MCF 10A (cell line): ENCODE measurements at places on chromosomes 7 and 10. TPM values are rescaled to one million over a fixed set of nuclear protein-coding genes. Genes with fewer than 3 reads are reported as not detected.

The OR2A12 gene
- total RNA-seq, result not detected in 2 replicates

The TRIM74 gene
- total RNA-seq, result 0.26 and 1.0 TPM in 2 replicates

The PLXNA4 gene
- total RNA-seq, result not detected in 2 replicates

The HOXA3 gene
- 8.2 and 14.0 TPM in 2 replicates for total RNA-seq

The HUS1 gene
- 39.9 and 42.8 TPM in 2 replicates for total RNA-seq

The GDF2 gene
- total RNA-seq, result not detected in 2 replicates

The SOSTDC1 gene
- not detected in 2 replicates for total RNA-seq

The LRRC17 gene
- 0.21 and 0.83 TPM in 2 replicates for total RNA-seq

- no peak overlapping the region for H3K4me3 ChIP-seq
- no peaks in the 10 kb centered on the region for H3K36me3 ChIP-seq
- no peak overlapping the region for H3K27ac ChIP-seq
- peaks cover 21% of the 10 kb centered on the region for H3K27me3 ChIP-seq
These were observed 42.2 kb upstream of the ELN start for GRCh38 chr7:73985737-73986141.

- H3K4me3 ChIP-seq, result no peak overlapping the region
- H3K27ac ChIP-seq, result no peak overlapping the region
- no peaks in the 10 kb centered on the region for H3K27me3 ChIP-seq
- no peaks in the 10 kb centered on the region for H3K4me1 ChIP-seq
These were observed 141.1 kb downstream of the ELFN1 start for GRCh38 chr7:1810961-1811849.

DNA sequence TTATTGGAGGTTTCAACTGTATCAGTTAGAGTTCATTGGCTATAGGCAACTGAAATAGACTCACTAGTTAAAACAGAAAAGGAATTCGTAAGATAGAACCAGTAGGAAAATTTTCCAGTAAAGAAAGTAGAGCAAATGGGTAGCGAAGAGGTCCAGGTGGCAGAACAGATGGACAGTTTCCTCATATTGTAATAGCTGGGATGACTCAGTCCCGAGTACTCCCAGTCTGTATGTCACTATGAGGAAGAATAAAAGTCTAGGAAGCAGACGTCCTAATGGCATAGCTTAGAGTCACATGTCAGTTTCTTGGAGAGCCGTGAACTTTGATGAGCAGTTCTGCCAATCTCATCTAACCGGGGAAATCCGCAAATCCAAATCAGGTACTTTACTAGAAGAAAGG is 95.3 kb downstream of the RNF32 start:
- no peaks in the 10 kb centered on the region for H3K27me3 ChIP-seq
- H3K36me3 ChIP-seq, result peaks cover 36% of the 10 kb centered on the region
- peak; percentile 22 for DNase-seq
- no peak overlapping the region for H3K4me3 ChIP-seq
- H3K27ac ChIP-seq, result no peak overlapping the region
- no peaks in the 10 kb centered on the region for H3K4me1 ChIP-seq

GRCh38 chr10:60209874-60210570 is 179.7 kb downstream of the ANK3 start:
- no peak overlapping the region for H3K27ac ChIP-seq
- no peaks in the 10 kb centered on the region for H3K27me3 ChIP-seq
- no peak overlapping the region for H3K4me3 ChIP-seq

DNA sequence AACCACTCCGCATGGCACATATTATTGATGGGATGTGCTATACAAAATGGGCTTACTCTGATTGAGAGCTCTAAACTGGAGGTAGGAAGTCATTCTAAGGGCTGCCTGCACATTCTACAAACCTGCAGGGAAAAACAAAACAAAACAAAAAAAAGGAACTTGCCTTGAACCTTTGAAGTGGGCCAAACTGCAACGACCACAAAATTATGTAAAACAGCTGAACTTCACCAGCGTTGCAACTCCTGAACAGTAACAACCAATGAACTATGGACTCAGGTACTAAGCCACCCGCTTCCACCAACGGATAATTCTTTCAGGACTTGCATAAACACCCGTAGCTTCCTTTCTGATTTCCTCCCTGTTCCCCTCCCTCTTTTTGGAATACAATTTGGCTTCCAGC is 80.4 kb downstream of the ZNF248 start:
- no peaks in the 10 kb centered on the region for H3K4me1 ChIP-seq
- H3K36me3 ChIP-seq, result no peaks in the 10 kb centered on the region
- no peak overlapping the region for H3K4me3 ChIP-seq
- no peak overlapping the region for H3K27ac ChIP-seq
- no peaks in the 10 kb centered on the region for H3K27me3 ChIP-seq

DNA sequence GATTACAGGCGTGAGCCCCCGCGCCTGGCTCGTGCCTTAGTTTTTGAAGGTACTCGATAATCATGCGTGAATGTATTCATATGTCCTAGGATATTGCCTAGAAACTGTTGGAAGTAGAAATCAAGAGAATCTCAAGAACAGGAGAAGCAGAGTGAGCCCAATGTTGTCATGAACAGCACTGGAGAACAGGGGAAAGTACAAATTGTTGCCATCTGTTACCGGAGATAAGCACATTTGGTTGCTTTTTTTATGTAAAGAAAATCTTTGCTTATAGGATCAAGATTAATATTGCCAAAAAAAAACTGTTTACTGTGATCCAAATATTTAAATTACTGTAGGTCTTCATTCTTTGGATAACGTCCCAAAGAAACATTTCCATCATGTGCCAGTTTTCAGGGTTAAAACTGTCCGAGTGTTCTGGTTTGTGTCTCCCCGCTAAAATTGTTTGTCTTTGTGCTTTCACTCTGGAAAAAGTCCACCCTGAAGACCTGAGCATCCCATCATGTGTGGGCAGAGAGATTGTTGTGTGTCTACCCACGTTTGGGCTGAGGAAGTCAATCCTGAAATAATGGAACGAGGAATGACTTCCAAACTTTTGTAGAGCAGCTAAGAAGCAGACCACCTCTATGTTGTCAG is 95.7 kb upstream of the CELF2 start:
- no peak overlapping the region for H3K4me3 ChIP-seq
- no peak for DNase-seq
- H3K27ac ChIP-seq, result no peak overlapping the region
- H3K4me1 ChIP-seq, result no peaks in the 10 kb centered on the region
- H3K36me3 ChIP-seq, result no peaks in the 10 kb centered on the region

GRCh38 chr10:114758331-114758730 is 63.2 kb upstream of the FHIP2A start:
- no peak overlapping the region for H3K27ac ChIP-seq
- peaks cover 6% of the 10 kb centered on the region for H3K4me1 ChIP-seq
- DNase-seq, result no peak
- no peaks in the 10 kb centered on the region for H3K36me3 ChIP-seq
- no peak overlapping the region for H3K4me3 ChIP-seq

DNA sequence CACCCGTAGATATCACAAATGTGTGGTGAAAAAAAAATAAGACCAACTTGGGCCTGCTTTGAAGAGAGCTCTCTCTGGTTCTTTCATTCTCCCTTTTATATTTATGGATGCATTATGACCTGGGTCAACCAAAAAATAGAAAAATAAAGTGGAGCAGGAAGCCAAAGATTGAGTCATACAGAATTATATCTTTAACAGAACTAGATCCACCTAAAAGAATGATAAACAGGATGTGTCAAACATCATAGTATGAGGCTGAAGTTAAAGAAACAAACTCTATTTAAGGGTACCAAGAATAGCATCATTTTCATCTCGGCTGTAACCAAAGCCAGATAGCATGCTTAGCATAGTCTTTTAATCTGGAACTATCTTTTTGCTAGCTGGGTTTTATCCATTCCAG is 28.8 kb upstream of the NMT2 start:
- H3K4me1 ChIP-seq, result peaks cover 8% of the 10 kb centered on the region
- H3K27ac ChIP-seq, result no peak overlapping the region
- no peak overlapping the region for H3K4me3 ChIP-seq
- no peaks in the 10 kb centered on the region for H3K36me3 ChIP-seq
- DNase-seq, result no peak

DNA sequence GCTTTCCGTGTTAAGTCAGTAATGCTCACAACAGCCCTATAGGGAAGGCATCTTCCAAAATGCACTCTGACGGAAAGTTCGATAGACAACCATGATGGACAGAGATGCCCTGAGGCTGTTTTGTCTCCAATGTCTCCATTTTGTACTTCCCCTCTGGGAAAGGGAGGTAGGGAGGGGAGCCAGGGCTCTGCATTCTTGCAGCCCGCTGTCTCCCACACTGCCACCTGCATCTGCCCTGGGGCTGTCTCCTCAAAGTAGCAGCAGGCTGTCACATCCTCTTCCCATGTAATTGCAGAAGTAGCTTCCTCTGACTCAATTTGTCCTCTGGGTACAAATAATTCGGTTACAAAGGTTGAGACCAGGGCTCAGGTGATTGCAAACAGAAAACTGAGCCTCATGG is 131.4 kb downstream of the GPAM start:
- no peak for DNase-seq
- H3K27me3 ChIP-seq, result peaks cover 19% of the 10 kb centered on the region
- H3K4me1 ChIP-seq, result no peaks in the 10 kb centered on the region
- no peaks in the 10 kb centered on the region for H3K36me3 ChIP-seq

DNA sequence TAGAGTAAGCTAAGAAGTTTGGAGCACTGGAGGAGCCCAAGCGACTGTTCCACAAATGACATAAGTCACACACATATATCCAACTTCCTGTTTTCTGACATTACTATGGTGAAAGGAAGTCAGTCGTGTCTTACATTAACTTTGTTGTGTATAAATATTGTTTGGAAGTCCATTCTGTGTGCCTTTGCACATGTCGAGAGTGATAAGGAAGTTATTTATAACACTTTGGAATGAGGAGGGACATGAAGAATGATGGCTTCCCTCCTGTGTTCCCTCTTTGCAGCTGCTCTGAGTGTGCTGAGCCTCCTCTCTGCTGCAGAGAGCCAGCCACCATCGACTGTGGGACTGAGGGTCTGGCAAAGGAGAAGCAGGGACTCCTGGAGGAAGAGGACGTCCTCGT is 40.4 kb upstream of the MGMT start:
- H3K27ac ChIP-seq, result no peak overlapping the region
- no peak for DNase-seq
- H3K4me3 ChIP-seq, result no peak overlapping the region
- no peaks in the 10 kb centered on the region for H3K27me3 ChIP-seq
- no peaks in the 10 kb centered on the region for H3K36me3 ChIP-seq

DNA sequence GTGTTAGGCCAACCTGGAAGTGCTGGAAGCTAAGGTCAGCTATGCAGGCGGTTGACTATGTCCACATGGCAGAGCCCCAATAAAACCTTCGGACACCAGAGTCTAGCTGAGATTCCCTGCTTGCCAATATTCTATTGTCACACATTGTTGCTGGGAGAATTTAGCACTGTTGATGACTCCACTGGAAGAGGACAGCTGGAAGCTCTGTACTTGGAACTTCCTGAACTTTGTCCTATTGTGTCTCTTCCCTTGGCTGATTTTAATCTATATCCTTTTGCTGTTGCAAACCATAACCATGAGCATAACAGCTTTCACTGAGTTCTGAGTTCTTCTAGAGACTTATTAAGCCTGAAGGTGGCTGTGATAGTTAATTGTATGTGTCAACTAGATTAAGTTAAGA is 12.0 kb downstream of the XRCC2 start:
- peaks cover 16% of the 10 kb centered on the region for H3K4me1 ChIP-seq
- no peak overlapping the region for H3K4me3 ChIP-seq
- no peak for DNase-seq
- no peaks in the 10 kb centered on the region for H3K27me3 ChIP-seq

DNA sequence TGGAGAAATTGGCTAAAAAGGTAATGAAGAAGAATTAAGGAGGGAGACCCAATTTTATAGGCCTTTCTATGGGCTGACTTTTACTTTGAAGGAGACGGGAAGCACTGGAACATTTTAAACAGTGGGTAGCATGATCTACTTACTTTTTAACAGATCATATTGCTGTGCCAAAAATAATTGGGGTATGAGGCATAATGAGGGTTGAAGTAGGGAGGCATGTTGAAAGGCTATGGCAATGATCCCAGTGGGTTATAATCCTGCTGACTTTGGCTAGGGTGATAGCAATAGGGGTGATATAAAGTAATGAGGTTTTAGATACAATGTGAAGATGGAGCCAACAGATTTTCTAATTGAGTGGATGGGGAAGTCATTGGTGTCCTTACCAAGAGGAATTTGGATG is 73.2 kb downstream of the GPR37 start:
- no peak overlapping the region for H3K4me3 ChIP-seq
- H3K4me1 ChIP-seq, result peaks cover 10% of the 10 kb centered on the region
- no peaks in the 10 kb centered on the region for H3K36me3 ChIP-seq
- no peaks in the 10 kb centered on the region for H3K27me3 ChIP-seq

GRCh38 chr10:122786269-122786668 is 59.4 kb downstream of the CUZD1 start:
- no peak overlapping the region for H3K4me3 ChIP-seq
- H3K27ac ChIP-seq, result no peak overlapping the region
- no peaks in the 10 kb centered on the region for H3K36me3 ChIP-seq
- H3K27me3 ChIP-seq, result peaks cover 37% of the 10 kb centered on the region

DNA sequence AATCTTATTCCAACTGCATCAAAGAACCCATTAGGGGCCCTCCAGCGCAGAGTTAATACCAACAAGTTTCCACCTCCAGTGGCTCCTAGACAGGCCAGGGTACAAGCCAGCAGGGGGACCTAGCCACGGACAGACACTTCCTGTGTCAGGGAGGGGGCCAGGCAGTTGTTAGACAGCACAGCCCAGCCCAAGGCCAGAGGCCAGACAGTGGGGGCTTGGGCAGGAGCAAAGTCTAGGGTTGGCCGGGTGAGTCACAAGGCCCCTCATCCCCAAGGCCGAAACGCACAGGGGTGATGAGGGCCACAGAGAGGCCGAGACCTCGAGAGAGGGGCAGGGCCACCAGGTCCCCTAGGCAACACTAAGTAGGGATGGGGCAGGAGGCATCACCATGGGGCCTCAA is 19.3 kb upstream of the OPTN start:
- no peaks in the 10 kb centered on the region for H3K36me3 ChIP-seq
- H3K4me3 ChIP-seq, result no peak overlapping the region
- DNase-seq, result no peak
- no peaks in the 10 kb centered on the region for H3K27me3 ChIP-seq
- no peak overlapping the region for H3K27ac ChIP-seq

DNA sequence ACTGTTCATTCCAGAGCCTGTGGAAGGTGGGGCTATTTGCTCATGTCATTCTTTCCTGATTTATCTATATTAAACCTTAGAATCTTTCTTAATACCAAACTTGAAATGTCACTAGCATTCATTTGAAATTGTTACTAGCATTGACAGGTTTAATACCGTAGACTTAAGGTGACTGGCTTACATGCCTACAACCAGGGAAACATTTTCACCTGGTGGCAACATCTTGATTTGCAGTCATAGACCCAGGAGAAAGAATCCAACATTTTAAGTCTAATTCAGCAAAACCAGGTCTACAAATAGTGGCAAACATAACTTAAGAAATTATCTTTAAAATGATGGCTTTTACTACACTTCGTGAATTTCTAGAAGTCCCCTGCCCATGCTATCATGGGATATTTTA is 353.7 kb downstream of the HTR7 start:
- no peak overlapping the region for H3K4me3 ChIP-seq
- no peaks in the 10 kb centered on the region for H3K4me1 ChIP-seq
- no peaks in the 10 kb centered on the region for H3K36me3 ChIP-seq
